Omental fat pad (tissue), 4 donors: ENCODE measurements at places on chromosomes 3 and 15. TPM values are rescaled to one million over a fixed set of nuclear protein-coding genes. Genes with fewer than 3 reads are reported as not detected.

The ARHGAP11A gene
- total RNA-seq = 6.7 TPM

The GABRR3 gene
- not detected for total RNA-seq

The RETNLB gene
- total RNA-seq = not detected

The TUSC7 gene
- total RNA-seq = not detected

The CHRNA3 gene
- total RNA-seq = not detected

The SGO1 gene
- total RNA-seq = not detected

The LRRN1 gene
- total RNA-seq = 4.7 TPM

The CYP1A1 gene
- total RNA-seq = 1.9 TPM

The RTP3 gene
- total RNA-seq = not detected

The MNS1 gene
- total RNA-seq = 1.0 TPM

The LRRC31 gene
- total RNA-seq = not detected

The STAG1 gene
- 39.0 TPM for total RNA-seq

The CFAP44 gene
- total RNA-seq = 1.6 TPM

The SFMBT1 gene
- total RNA-seq = 7.5 TPM

The CCDC39 gene
- 1.2 TPM for total RNA-seq

The MCF2L2 gene
- total RNA-seq = 0.84 TPM

The B3GNT5 gene
- 42.0 TPM for total RNA-seq

The PROS1 gene
- total RNA-seq = 46.5 TPM

The PTX3 gene
- 727 TPM for total RNA-seq

The CADPS gene
- total RNA-seq = 4.4 TPM

The WDR72 gene
- not detected for total RNA-seq

The SEMA3G gene
- total RNA-seq = 21.3 TPM

The PARP15 gene
- total RNA-seq = 6.8 TPM

The FAH gene
- total RNA-seq = 52.7 TPM

The CLDN18 gene
- not detected for total RNA-seq

The INSYN1 gene
- total RNA-seq = 0.95 TPM

The CIDEC gene
- total RNA-seq = 728 TPM

The NANOGP8 gene
- 0.65 TPM for total RNA-seq
